Stimulated activated CD8-positive, alpha-beta memory T cell treated with anti-CD3 and anti-CD28 coated beads, Interleukin-15, amount 100 ng/mL, for 48 hours (primary cell): ENCODE measurements at places on chromosomes 11 and 22.

DNA sequence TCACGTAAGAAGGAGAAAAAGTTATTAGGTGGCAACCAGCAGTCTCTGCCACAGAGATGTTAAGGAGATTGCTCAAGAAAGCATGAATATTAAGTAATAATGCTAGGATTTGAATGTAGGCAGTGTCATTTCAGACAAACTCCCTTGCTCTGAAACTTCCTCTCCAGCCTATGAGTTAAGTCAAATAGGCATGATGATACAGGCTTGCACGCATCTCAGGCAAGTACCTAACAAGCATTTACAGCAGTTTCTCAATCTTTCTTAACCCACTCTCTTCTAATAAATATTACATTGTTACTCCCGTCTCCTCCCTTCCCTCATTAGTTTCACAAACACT lies 72.7 kb downstream of the RAB38 start:
- DNase-seq = no peak

- no peak for DNase-seq
Measured at GRCh38 chr11:16953663-16954062, 60.6 kb downstream of the PLEKHA7 start.

GRCh38 chr11:65634109-65634436 lies 3.8 kb upstream of the SIPA1 start:
- no peak for DNase-seq

DNA sequence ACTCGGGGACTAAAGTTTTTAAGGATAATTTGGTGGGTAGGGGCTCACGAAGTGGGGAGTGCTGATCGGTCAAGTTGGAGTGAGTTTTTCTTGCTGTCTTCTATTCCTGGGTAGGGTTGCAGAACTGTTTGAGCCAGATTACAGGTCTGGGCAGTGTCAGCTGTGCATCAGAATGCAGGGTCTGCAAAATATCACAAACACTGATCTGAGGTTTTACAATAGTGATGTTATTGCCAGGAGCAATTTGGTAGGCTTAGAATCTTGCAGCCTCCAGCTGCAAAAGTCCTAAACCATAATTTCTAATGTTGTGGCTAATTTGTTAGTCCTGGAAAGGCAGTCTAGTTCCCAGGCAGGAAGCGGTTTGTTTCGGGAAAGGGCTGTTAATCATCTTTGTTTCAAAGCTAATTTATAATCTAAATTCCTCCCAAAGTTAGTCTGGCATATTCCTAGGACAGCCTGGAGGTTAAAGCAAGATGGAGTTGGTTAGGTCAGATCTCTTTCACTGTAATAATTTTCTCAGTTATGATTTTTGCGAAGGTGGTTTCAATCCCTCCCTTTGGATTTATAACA lies 39.7 kb upstream of the CALCA start:
- no peak for DNase-seq

DNA sequence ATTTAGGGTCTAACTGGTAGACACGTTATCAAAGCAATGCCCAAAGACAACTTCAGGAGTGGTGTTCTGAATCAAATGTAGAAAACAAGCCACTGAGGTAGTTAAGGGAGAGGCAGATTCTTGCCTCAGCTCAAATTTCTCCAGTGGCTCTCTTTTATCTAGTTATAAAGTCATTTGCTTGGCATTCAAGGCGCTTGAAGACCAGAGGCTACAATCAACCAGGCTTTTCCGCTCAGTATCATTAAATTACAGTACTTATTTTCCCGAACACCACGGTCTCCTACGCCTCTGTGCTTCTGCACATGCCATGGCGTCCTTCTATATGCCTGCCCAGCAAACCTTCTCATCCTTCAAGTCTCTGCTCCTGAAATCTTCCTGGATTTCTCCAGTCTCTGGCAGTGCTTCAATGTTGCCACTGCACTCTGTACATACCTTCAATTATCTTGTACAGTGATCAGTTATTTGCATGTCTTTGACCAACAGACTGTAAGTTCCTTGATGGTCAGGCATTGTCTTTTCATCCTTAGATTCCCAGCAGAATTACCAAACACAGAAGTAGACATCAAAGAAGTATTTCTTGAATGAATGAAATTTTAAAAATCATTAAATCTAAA lies 1.4 kb downstream of the POGLUT3 start:
- DNase-seq = no peak

GRCh38 chr22:47598864-47599263 lies 836.4 kb downstream of the TBC1D22A start:
- no peak for DNase-seq

- no peak for DNase-seq
Measured at GRCh38 chr11:31784611-31785010, 26.5 kb downstream of the PAX6 start.

GRCh38 chr11:76314741-76315090 lies 66.2 kb downstream of the THAP12 start:
- no peak for DNase-seq

- no peak for DNase-seq
Measured at GRCh38 chr11:91219535-91219934, 996.7 kb upstream of the CHORDC1 start.

GRCh38 chr11:117986981-117987574 lies 884 bp downstream of the IL10RA start:
- DNase-seq = no peak

GRCh38 chr11:35122308-35122707 lies 16.7 kb upstream of the CD44 start:
- DNase-seq = no peak

DNA sequence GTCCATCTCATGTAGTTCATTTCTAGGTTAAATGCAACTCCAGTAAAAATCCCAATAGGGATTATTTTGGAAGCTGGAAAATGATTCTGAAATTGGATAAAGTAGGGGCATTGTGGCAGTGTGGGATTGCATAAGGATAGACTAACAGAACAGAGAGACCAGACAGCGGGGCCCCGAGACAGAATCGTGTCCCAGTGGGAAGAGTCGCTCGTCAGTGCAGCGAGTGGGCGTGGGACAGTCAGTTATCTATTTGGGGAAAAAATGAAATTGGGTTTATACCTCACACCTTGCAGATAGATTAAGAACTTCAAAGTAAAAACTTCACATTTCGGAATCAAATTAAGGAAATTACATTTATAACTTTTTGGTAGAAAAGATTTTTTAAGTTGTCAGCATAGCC lies 10.6 kb downstream of the SART1 start:
- DNase-seq = no peak

DNA sequence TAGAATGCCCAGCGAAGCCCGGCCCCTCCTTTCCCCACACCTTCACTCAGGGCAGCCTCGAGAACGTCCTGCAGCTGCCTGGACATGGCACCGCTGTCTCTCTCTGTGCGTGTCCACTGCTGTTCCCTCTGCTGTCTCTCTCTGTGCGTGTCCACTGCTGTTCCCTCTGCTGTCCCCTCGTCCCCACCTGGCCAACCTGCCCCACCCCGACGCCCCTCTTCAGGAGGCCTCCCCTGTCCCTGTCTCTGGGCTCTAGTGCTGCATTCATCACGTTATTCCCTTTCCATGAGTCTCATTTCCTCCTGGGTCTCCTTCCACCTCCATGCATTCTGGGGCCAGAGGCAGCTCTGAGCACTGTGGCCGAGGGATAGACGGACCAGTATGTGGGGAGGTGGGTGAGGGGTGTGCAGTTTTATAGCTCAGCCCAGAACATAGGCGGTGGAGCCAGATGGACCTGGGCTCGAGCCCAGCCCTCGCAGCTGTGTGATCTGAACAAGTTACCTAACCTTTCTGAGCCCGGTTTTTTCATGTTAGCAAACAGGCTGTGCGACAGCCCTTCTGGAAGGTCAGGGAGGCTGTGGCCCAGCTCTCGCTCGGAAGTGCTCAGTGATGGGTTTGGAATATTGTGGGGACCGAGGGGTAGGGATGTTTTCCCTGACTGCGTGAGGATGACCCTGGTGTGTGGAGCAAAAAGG lies 41.9 kb upstream of the SMIM38 start:
- no peak for DNase-seq

- DNase-seq = no peak
Measured at GRCh38 chr11:48011102-48011797, 30.9 kb downstream of the PTPRJ start.

- DNase-seq = no peak
Measured at GRCh38 chr11:27694992-27695391, 5.3 kb downstream of the BDNF start.

- no peak for DNase-seq
Measured at GRCh38 chr11:3226846-3227567, 5.2 kb downstream of the MRGPRE start.

DNA sequence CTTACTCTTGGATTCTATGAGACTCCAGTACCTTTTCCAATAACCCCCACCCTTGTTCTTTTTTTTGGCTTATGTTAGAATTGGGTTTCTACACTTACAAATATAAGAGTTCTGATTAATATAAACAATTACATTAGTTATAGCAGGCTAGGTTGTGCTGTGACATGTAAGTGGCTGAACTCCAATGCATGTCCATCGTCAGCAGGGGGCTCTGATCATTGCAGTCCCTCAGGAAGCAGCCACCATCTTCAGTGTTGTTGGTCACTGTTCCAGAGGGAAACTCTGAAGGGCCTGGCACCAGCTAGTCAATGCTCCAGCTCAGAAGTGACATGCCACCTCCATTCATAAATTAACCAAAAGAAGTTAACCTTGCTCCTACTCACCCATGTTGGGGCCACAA lies 5.6 kb downstream of the LIPT2 start:
- no peak for DNase-seq

DNA sequence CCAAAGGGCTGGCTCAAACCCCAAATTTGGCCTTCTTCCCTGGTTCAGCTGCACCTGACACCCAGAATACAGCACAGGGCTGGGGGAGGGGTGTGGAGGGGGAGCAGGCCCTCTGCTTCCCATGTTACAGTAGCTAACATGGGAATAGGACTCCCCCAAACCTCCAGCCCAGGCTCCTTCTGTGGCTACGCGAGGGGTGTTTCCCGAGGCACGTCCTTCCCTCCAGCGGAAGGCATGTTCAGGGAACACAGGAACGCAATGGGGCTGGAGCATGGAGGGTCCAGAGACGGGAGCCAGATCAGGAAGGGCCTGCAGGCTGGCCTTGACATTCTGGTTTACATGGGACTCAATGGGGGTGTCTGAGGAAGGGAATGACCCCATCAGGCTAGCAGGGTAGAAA lies 11.8 kb upstream of the IGLL1 start:
- DNase-seq = no peak

- no peak for DNase-seq
Measured at GRCh38 chr11:16812274-16812673, 73.8 kb downstream of the C11orf58 start.

GRCh38 chr11:81477277-81477676 lies 1256.4 kb downstream of the FAM181B start:
- no peak for DNase-seq

DNA sequence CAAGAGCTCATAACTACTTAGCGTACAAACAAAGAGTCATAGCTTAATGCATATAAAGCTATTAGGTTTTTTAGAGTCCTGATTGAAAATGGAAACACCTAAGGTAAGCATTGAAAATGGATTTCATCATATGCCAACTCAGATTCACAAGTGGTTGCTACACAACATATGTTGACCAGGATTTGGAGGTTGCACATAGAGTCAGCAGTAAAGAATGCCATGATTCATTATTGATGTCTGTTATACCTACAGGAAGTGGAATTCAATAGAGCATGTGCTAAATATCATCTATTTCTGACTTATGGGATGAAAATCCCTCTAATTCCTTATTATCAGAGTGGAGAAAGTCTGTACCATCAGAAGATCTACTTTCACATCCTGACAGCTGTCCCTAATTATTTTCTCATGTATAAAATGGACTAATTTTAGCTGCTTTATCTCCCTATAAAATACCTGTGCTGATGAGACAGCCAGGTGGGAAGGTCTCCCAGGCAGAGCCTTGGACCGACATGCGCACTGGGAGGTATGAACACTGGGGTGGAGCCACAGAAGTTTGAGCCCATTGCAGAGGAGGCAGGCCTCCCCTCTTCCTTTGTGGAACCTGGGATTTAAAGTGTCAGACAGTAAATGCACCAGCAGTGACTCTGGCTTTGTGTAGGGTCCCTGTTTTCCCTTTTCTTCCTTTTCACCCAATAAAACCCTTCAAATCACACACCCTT lies 204.2 kb downstream of the AASDHPPT start:
- DNase-seq = no peak

DNA sequence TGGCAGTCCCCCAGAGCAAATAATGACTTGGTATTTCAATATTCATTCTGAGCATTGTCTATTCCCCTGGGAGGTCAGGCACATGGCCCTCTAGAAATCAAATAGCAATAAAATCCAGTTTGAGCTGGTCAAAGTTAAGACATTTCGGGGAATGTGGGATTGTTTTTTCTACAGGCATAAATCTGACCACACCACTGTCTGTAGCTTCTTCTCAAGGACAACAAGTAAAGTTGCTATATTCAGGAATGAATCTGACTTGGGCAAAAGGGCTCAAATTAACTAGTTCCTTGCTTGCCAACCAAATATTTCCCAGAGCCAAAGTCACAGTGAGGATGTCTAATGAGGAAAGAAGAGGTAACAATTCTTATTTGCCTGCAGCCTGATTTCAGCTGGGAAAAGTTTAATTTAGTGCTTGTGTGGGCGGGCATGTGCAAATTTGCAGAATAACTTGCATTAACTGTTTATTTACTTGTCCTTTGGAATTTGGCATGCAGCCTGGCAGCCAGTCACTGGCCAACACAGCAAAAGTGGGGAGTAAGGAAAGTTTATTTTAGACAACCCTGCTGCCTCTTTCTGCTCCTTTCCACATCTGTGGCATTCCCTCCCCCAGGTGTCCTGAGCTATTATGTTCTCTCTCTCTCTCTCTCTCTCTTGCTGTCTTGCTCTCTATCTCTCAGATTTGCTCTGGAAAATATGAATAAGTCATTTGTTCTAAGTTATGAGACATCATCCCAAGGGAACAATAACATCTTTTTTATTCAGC lies 51.2 kb upstream of the ARHGAP20 start:
- DNase-seq = no peak

GRCh38 chr11:121141066-121141465 lies 40.0 kb downstream of the TECTA start:
- no peak for DNase-seq

GRCh38 chr22:26554956-26555355 lies 35.0 kb downstream of the TPST2 start:
- no peak for DNase-seq

GRCh38 chr11:78339483-78339882 lies 78.1 kb downstream of the GAB2 start:
- DNase-seq = no peak

DNA sequence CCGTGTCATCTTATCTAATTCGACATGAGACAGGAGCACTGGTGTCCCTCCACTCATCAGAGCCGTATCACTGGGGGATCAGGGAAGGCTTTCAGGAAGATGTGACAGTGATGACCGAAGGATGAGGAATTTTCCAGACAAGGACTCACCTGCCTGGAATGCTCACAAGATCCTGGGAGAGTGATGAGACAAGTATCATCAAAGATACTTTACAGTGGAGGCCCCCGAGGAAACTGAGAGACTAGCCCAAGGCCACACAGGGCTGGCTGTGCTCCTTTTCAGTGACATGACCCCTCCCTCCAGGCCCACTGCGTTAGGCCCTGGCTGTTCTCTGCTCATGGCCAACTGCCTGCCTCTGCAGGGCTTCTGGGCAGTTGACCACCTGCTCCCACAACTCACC lies 13.0 kb downstream of the CLPB start:
- no peak for DNase-seq
